ENCODE measurements at places on chromosomes 7 and 10.

DNA sequence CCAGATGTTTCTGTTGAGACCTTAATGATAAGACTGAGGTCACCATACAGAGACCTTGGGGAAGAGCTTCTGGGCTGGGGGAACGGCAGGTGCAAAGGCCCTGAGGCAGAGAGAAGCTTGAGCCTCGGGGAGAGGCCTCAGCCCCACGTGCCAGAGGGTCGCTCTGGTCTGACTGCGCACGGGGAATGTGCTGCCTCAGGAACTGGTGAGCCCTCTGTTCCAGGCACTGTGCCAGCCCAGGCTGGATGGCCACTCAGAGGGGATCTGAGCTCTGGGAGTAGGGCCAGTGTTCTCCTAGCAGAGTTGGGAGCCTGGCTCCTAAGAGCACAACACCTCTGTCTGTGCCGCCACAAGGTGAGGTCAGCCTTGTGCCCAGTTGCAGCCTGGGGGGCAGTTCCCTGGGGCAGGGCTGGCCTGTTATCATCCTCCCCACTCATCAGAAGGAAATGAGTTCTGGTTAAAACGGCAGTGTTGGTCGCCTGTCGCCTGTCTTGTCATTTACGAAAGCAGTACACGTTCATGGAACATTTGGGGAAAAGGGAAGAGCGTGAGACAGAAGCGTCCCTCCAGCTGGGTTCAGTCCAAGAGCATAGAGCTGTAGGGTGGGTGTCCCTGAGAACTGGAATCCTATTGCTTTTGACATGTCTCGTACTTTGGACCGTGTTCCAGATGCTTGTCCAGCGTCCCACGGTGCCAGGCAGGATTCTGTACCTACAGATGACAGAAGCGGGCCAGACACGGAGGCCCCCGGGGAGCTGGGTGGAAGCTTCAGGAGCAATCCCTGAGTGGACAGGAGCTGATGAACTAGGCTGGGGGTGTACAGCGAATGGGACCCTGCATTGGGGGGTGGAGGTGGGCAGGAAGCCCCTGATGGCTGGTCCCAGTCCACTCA lies 4.3 kb downstream of the TTYH3 start:
- DNase-seq: no peak

- DNase-seq: no peak
These were observed 20.2 kb upstream of the FOXK1 start for GRCh38 chr7:4661871-4662270.

- no peak for DNase-seq
These were observed 805 bp downstream of the MSRB2 start for GRCh38 chr10:23095966-23096801.

DNA sequence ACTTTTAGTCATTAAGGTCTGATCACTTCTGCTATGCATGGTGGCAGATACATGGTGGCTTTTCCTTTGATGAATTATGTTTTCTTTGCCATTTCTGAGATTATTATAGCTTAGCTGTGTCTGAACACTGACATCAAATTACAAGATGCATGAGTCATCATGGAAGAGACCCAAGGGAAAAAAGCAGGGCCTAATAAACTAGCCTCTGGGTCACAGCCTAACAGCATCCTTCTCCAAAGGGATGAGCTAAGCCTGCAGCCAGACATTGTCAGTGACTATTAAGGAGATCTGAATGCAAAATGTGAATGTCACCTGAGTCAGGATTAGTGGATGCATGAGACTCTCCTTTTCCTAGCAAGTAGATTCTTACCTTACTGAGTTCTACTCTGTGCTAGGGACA lies 19.1 kb upstream of the OGDHL start:
- DNase-seq: no peak

- DNase-seq: no peak
These were observed 11.6 kb downstream of the BET1 start for GRCh38 chr7:93992421-93993110.

GRCh38 chr7:144759653-144760052 lies 76.2 kb downstream of the TPK1 start:
- no peak for DNase-seq

DNA sequence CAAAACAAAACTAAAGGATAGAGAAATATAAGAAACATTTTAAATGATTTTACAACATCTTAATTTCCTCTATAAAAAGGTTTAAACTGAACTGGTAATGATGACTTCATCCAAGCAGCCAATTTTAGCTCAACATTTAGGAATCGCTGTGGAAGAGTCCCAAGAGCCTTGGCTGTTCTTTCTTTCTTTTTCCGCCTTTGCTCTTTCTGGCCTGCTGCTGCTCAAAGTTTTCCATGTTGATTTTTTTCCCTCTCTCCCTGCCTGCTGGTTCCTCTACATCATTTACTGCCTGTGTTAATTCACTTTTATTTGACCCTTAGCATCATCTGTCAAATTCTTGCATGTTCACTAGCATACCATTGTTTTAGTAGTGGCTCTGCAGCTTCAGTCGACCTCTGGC lies 146.9 kb downstream of the EVX1 start:
- DNase-seq: no peak

DNA sequence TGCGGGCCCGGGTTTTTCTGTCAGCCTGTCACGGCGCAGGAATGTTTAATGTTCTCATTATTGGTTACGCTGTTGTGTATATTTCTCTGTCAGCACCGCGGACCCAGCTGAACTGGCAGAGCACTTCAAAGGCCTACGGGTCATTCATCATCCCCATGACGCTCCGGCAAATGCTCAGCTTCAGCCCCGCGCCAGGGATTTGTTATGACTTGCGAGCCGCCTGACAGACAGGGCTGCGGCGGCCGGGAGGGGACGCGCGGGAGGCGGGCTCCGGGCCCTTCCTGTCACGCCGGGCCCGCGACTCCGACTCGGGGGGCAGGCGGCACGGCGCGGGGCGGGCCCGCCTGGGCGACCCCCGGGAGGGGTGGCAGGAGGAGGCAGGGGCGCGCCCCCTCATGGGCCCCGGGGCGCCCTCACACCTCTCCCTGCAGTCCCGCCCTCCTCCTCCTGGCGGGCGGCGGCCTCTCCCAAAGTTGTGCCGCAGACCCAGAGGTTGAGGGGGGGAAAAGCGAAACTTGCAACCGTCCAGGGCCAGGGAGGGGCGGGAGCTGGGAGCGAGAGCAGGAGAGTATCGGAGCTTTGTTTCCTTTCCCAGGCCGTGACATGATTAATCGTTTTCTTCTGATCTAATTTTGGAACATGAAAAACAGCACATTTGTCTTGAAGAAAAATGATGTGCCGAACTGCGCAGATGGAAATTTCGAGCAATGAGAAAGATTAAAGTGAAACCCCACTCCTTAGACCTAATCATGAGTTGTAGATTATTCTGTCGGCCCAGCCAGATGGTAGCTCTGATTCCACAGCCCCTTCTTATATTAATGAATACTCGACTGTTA lies 59.3 kb upstream of the COMTD1 start:
- peak; percentile 7 for DNase-seq
